CD4-positive, alpha-beta T cell treated with Interleukin-12 subunit alpha and Interleukin-12 subunit beta, for 1 hour (primary cell): ENCODE measurements at places on chromosomes 2 and 18.

GRCh38 chr18:57475408-57475807 lies 40.2 kb downstream of the ONECUT2 start:
- no peak for DNase-seq

- DNase-seq = no peak
These were observed 87.3 kb downstream of the ADD2 start for GRCh38 chr2:70680735-70681134.

DNA sequence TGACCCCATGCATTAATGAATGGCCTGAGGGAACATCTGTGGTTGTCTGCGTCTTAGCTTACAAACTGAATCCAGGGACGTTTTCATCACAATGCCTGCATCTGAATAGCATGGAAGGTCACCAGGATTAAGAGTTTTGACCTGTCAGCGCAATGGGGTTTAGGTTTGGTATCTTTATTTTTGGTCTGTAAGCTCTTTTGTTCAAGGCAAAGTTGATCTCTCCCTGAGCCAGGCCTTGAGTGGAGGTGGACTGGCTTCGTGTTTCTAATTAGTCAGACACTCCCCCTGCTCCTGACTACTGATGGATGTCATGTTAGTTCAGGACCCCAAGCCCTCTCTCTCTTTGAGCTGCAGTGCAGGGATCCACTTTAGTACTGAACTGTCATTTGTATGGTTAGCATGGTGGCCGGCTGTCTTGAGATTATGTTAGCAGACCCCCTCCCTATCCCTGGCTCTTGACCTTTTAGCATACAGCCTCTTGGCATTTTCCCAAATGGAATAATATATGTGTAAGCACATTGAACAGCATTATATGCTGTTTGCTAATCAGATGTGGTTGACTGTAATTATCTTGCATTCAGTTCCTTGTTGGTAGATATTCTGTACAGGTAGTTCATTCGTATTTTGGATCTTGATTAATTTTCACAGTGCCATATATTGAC lies 59.2 kb downstream of the LYPD6 start:
- no peak for DNase-seq

DNA sequence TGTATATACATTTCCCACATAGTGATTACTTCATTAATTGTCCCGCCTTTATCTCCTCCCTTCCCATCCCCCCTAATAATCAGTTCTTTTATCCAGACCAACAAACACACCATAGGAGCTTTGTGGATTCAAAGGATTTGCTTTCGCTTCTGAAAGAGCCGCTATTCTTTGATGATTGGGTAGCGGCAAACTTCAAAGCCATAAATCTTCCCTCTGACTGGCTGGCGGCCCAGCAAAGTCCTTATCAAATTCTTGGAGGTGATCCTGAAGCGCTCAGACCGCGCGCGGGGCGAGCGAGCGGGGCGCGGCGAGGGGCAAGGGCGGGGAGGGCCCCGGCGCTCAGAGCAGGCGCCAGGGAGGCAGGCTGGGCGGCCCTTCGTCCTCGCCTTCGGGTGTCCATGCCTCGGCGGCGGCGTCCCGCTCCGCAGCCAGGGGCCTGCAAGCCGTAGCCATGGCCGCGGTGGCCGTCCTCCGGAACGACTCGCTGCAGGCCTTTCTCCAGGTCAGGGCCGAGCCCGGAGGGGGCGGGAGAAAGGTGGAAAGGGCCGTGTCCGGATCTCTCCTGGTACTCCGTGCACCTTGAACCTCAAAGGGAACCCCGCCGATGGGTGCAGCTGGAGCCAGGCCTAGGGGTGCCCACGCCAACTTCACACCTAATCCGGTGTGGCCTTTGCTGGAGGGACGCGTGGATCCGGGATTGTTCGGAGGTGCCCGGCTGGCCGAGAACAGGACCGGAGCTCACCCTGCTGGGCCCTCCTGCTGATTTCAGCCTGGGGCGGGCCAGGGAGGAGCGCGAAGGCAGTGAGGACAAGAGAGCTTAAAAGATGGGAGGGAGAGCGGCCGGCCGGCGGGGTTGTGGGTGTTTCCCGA lies at the start of gene SP5:
TSS of gene SP5 (plus strand) at position 276 of the 870 bp plus-strand sequence. CDS start at position 452, 176 bp downstream.
- peak; percentile 48 for DNase-seq

GRCh38 chr2:204727368-204727767 lies 182.1 kb downstream of the PARD3B start:
- no peak for DNase-seq

- no peak for DNase-seq
These were observed 31.7 kb upstream of the TTC32 start for GRCh38 chr2:19933351-19933981.

DNA sequence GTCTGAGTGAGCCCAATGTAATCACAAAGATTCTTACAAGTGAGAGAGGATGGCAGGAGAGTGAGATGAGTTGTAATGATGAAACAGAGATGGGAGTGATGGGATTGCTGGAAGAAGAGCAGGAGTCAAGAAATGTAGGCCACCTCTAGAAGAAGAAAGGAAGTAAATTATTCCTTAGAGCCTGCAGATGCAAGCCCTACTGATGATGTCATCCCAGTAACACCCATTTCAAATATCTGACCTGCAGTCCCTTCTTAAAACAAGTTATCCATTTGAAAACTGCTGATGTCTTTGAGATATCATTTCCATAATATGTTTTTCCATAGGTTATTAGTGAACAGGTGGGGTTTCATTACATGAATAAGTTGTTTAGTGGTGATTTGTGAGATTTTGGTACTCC lies 888.0 kb upstream of the SLC39A10 start:
- no peak for DNase-seq

GRCh38 chr2:100721693-100722092 lies 98.2 kb upstream of the NPAS2 start:
- no peak for DNase-seq

GRCh38 chr2:214069254-214069653 lies 341.6 kb upstream of the VWC2L start:
- no peak for DNase-seq

DNA sequence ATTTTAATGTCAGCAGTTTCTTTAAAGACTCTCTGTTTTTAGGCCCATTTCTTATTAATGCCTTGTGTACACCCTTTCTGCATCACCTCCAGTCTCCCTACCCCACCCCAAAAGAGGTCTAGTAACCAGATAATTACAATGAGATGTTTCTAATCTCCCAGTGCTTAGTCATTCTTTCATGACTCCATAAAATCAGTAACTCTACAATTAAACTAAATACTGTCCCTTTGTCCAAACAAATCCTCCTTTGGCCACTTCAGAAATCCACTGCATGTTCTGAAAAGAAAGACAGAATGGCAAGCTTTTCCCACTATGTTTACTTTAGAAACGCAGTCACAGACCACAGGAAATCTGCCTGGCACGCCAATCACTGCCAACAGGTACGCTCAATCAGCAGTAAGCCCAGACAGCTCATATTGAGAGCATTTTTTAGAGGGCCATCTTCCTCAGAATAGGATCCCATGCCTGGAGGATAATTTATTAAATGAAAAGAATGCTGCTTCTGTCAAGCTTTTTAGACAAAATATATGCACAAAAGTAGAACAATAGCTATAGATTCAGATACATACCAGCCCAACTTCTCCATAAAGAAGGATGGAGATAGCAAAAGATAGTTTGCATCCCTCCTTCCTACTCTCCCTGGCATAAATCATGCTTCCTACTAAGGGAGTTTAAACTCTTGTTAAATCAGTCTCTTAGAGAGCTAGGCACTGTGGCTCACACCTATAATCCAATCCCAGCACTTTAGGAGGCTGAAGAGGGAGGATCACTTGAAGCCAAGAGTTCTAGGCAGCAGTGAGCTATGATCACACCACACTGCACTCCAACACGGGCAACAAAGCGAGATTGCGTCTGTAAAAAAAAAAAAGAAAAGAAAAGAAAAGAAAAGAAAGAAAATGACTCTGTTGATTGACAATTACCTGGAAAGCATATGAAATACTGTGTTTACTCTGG lies 14.6 kb downstream of the CLASP1 start:
- no peak for DNase-seq

GRCh38 chr2:34734662-34735061 lies 1135.6 kb upstream of the FAM98A start:
- DNase-seq = no peak

- DNase-seq = no peak
These were observed 33.1 kb downstream of the KLHL29 start for GRCh38 chr2:23418056-23418455.

DNA sequence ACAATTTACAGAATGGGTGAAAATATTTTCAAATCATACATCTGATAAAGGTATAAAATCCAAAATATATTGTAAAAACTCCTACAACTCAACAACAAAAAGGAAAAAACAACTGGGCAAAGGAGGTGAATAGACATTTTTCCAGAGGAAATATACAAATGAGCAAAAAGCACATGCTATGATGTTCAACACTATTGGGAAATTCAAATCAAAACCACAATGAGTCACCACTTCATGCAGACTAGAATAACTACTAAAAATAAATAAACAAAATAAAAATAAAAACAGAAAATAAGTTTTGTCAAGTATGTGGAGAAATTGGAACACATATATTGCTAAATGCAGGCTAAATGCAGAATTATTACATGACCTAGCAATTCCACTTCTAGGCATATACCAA lies 120.9 kb downstream of the FSIP2 start:
- no peak for DNase-seq

- no peak for DNase-seq
These were observed 88.7 kb upstream of the LCLAT1 start for GRCh38 chr2:30358351-30358750.
